ENCODE measurements at places on chromosomes 2 and 18. TPM values are rescaled to one million over a fixed set of nuclear protein-coding genes. Genes with fewer than 3 reads are reported as not detected.

The PROKR1 gene
- total RNA-seq, result not detected

The ALS2 gene
- total RNA-seq, result 25.9 TPM

GRCh38 chr2:211157856-211158463 is 601.6 kb downstream of the CPS1 start:
- DNase-seq, result peak; percentile 55

DNA sequence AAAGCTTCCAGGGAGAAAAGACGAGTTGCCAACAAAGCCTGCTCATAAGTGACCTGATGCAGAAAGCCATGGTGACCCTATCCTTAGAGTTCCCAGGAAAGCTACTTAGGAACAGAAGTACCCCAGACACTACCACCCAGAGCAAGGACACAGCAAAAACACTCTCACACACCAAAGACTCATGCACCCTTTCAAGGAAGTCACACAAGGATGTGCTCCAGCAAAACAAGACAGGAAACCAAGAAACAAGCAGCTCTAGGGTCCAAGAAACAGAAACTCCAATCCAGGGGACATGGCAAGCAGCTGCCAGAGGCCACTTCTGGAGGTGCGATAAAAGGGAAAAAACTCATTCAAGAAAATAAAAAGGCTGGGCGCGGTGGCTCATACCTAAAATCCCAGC is 5.7 kb downstream of the KIF1A start:
- no peak for DNase-seq

DNA sequence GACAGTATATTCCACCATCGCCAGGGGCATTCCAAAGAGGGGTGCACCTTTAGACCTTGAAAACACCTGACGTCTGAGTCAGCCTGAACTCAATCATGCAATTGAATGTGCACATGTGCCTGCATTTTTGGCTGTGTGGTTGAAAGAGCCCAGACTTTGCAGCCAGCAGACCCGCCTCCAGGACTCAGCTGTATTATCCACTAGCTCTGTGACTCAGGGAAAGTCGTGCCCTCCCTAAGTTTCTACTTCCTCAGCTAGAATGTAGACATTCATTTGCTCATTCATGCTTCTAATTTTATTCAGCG is 94.2 kb downstream of the LRRC30 start:
- peak; percentile 32 for DNase-seq
